ENCODE measurements at places on chromosomes 16 and 17.

DNA sequence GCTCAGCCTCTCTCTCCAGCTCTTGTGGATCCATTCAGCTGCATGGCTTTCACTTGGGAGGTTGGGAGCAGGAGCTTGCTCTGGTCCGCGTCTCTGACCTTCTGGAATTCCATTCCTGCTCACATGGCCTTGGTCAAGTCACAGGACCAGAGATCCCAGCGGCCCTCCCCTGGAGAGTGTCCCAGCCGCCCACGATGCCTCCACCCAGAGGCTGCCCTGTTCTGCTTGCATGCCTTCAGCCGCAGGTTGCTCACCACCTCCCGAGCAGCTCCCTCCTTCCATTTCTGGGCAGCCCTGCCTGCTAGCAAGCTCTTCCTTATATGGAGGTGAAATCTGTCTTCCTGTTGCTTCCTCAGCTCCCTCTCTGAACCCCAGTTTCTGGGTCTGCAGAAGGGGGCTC, 32.6 kb downstream of the RAI1 start:
- no peak for DNase-seq

- no peak for DNase-seq
Measured at GRCh38 chr17:29155966-29156338, 24.2 kb downstream of the MYO18A start.

DNA sequence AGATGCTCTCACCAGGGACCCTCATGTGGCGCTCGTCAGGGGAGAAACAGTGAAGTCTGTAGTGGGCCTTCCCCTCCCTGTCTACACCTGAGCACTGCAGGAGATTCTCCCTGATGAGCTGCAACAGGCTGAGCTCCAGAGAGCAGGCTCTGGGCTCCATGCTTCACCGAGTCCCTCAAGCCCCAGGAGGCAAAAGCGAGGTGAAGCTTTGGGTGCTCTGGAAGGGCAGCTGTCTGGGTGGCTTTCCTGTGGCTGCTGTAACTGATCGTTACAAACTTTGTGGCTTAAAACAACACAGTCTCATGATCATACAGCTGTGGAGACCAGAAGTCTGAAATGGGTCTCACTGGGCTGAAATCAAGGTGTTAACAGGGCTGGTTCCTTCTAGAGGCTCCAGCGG, 12.1 kb upstream of the CD300LD start:
- no peak for DNase-seq

GRCh38 chr17:28689011-28689410, 22.7 kb downstream of the PROCA1 start:
- DNase-seq = no peak

- no peak for DNase-seq
Measured at GRCh38 chr16:4673387-4674046, 19.8 kb upstream of the NUDT16L1 start.

- DNase-seq = no peak
Measured at GRCh38 chr16:4859900-4860255, 12.6 kb downstream of the UBN1 start.

GRCh38 chr16:76455257-76455656, 178.1 kb downstream of the CNTNAP4 start:
- no peak for DNase-seq

DNA sequence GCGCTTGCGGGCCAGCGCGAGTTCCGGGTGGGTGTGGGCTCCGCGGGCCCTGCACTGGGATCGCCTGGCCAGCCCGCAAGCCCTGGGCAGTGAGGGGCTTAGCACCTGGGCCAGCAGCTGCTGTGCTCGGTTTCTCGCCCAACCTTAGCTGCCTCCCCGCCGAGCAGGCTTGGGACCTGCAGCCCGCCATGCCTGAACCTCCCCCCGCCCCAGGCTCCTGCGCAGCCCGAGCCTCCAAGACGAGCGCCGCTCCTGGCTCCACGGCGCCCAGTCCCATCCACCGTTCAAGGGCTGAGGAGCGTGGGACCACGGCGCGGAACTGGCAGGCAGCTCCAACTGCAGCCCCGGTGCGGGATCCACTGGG, 12.3 kb upstream of the ZFP90 start:
- no peak for DNase-seq

DNA sequence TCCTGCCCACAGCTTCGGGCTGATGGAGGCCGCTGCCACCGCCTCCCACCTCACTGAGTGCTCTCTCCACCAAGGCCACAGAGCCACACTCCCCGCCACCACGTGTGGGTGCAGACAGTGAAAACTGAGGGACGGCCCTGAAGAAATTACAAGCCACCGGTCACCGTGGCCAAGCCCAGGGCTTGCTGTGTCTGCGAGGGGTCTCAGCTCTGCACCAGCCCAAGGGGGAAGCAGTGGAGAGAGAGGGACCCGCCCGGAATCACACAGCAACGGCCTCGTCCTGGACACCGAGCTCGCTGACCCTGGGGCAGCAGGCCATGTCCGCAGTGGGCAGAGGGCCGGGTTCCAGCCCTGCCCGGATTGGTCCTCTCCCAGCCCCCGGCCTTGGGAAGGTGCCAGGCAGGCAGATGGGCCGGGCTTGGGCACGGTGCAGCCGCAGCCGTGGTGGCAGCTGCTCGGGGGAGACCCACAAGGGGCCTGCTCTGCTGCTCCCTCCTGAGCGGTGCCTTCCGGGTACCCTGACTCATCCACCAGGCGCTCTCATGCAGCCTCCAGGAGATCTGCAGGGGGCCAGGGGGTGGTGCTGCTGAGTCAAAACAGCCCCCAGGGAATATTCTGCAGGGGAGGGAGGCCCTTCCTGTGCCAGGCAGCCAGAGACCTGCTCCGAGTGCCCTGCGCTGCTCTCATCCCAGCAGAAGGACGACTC, 52.0 kb downstream of the CBFA2T3 start:
- DNase-seq = no peak

DNA sequence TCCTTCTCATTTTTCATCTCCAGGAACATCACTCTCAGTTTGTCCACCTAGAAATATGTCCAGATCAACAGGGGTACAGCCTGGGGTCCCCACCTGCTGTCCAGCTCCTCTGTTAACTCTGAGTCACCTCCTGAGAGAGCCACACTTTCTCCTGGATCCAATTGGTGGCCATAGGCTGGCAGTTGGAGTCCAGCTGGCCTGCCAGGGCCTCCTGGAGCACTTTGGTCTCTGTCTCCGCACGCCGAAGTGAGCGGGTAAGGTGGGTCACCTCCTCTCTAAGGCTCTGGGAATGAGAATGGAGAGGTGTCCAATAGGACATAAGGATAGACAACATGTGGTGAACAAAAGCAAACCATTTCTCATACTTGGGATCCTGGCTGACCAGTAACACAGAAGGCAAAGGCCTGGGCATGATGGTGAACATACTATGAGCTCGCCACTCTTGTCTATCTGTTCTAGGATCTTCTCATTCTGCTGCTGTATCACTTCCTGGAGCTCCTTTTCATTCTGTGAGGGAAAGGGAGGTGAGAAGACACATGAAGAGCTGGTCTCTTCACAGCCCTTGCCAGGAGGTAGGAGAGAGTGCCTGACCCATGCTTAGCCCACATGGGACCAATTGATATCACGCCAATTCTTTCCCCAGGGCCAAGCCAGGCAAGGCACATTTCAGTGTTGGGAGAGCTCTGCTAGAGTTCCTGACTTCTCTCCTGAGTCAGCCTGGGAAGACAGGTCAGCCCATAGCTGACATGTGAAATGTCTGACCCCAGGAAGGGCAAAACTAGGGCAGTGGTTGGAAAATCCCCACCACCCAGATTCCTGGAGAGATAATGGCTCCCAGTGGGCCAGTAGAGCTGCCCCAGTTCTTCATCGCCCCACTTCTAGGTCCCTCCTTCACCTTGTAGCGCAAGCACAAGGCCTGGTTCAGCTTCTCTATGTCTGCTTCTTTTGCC, 1.8 kb upstream of the ALDOC start:
- no peak for DNase-seq

- no peak for DNase-seq
Measured at GRCh38 chr17:38697061-38697820, 7.8 kb upstream of the MLLT6 start.

DNA sequence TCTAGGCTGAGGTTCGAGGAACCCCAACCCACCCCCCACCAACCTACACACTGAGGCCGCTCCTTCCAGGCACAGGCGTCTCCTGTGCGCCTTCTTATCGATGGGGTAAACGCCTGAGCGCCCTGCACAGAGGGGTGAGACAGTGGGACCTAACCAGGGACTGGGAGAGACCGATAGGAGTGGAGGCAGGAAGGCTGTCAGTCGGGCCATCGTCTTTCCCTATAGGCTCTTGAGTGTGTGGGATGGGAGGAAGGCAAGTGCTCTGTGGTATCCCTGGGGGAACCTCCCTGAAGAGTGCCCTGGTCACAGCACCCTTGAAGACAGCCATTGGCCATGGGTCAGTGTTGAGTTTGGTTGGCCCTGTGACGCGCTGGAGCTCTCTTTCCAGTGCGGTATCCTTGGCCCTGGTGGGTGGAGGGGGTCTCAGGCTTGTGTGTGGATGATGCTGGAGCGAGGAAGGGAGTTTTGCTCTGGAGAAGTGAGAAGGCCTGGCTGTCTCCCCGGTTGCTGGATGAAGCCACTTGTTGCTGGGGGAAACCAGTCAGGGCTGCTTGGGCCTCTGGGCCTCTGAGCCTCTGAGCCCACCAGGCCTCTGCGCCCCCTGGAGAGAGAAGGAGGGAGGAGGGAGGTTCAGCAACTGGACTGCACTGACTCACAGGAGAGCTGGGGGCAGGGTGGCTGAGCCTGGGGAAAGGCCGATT, 1.7 kb downstream of the GPRC5C start:
- no peak for DNase-seq

DNA sequence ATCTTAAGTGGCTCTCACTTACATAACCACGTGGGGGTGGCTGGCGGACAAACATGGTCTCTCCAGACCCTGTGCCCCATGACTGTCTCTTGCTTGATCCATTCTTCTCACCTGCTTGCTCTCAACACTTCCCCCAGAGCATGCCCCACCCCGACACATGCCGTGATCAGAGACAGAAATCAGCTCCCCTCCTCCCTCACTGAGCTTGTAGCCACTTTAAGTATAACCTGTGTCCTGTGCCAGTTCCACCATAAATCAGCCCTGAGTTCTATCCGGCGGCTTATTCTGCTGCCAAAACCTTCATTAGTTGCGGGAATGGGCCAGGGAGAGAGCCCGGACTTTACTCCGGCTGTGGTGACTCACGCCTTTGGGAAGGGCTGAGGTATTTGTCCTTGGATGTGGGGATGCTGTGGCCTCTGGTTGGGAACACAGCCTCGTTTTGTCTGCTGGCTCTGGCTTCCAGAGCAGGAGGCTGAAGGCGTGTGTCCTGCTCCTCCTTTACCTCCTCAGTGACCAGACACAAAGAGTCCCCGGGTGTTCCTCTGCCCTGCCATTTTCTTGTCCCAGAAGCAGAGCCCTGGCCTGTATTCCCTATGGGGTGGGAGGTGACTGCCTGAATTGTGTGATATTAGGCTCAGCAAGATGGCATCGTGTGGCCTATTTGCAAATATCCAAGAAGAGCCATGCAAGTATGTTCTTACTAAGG, 21.1 kb downstream of the ANKRD40 start:
- DNase-seq = no peak

- no peak for DNase-seq
Measured at GRCh38 chr17:44863061-44863918, 15.6 kb downstream of the HIGD1B start.

All from amygdala (tissue), 56 donors.